Hematopoietic multipotent progenitor cell treated with erythropoietin and hydrocortisone succinate and interleukin-3 and kit ligand, for 8 days (in vitro differentiated cells): ENCODE measurements at places on chromosomes 6 and 20.

GRCh38 chr20:25394276-25394675 is 3.6 kb upstream of the ABHD12 start:
- DNase-seq = no peak

- no peak for DNase-seq
Measured at GRCh38 chr6:35432291-35432690, 19.8 kb upstream of the FANCE start.

GRCh38 chr6:44105146-44105545 is 22.1 kb downstream of the MRPL14 start:
- no peak for DNase-seq

DNA sequence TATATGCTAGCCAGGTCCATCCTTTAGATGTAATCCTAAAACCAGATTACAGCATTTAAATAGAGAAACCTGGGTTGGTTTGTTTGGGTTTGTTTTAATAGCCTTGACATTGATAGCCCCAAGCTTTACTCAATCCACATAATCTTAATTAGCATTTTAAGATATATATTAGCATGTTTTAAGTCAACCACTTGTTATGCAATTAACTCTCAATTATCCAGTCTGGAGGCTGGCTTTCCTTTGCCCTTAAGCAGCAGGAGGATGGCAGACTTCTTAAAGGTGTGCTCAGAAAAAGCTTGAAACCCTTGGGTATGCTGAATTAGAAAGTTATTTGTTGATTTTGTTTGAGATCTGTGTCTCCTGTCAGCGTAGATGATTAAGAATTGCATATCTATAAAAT is 46.3 kb upstream of the SMIM28 start:
- DNase-seq = no peak

DNA sequence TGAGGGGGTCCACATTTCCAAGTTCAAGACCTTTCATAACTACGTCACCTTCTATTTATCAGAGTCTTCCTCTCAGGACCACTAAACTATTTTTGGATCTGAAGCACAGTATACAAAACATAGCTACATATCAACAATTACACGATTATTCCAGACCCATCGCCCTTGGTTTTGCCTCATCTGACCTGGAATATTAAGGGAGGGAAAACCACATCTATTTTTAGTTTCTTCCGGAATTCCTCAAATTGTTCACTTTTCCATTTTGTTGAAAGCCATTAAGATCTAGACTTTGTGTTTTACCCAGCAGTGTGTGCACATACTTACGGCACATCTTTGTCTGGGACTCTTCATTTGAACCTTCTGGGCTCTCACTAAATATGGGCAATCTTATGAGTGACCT is 12.0 kb upstream of the ADGRF5 start:
- no peak for DNase-seq

- no peak for DNase-seq
Measured at GRCh38 chr6:21808551-21809242, 215.1 kb downstream of the SOX4 start.

GRCh38 chr6:30769088-30769852 is 24.9 kb upstream of the IER3 start:
- DNase-seq = peak; percentile 51

DNA sequence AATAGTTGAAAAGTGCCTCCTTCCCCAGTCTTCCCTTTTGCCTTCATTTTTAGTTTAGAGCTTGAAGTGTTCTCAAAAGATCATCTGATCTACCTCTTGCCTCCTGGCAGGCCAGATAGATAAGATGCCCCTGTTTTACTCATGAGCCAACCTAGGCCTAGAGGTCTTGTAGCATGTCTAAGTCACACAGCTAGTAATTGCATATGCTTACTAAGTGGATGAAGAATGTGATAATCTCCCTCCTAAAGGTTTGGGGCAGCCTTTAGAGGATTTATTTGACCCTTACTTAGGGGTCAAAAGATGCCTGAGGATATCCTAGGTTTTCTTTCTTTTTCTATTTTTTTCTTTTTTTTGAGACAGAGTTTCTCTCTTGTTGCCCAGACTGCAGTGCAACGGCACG is 2.1 kb downstream of the C6orf141 start:
- no peak for DNase-seq

GRCh38 chr20:10609276-10609675 is 64.5 kb downstream of the JAG1 start:
- DNase-seq = no peak

DNA sequence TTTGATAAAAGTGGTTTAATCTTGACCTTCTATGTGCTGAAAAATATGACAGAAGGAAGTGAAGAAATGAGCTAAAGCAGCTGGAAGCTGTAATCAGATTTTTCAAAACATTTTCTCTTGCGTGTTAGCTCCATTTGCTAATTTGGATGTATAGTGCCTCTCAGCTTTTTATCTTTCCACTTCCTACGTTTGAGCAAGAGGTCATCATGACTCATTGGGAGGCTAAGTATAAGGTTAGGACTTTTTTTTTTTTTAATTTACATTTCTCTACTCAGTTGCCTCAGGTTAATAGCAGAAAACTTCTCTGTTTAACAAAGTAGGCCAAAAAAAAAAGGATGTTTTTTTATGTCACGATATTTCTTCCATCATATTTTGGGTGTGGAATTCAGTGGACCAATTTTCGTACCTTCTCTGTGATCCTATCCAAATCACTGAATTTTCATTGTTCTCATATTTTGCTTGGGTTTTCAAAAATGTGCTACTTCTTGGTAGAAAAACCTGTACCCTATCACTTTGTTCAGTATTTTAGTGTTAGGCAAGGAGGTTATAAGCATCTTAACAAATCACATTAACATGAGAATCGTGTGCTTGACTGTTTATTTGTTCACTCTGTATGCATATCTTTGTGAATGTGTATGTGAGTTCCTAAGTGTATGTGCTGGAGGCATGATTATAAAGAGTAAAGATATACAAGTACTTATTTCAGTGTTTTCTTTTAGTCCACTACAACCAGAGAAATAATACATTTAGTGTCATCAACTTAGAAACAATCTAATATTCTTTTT is 1028.3 kb upstream of the EYS start:
- no peak for DNase-seq

- peak; percentile 61 for DNase-seq
Measured at GRCh38 chr6:70884074-70884983, 72.5 kb downstream of the B3GAT2 start.

- no peak for DNase-seq
Measured at GRCh38 chr6:29336269-29336668, 32.4 kb downstream of the OR5V1 start.

GRCh38 chr6:149235130-149235561 is 82.4 kb upstream of the TAB2 start:
- DNase-seq = no peak

GRCh38 chr6:52635049-52635577 is 35.8 kb upstream of the TMEM14A start:
- DNase-seq = no peak

DNA sequence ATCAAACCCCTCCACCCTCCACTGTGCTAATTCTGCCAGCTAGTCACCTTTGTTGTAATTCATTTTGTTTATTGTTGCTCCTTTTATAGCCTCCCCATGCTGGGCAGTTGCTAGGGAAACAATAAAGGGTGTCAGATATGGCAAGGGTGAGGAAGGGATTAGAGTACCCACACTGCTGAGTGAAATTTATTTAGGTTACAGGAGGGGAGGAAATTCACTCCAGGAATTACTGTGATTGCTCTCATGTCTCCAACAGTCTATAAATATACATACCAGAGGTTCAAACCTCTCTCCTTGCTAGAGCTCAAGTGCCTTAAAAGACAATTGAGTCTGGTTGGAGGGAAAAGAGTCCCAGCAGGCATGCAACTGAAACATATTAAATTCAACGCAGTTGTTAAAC is 90.6 kb upstream of the ADGRF1 start:
- DNase-seq = no peak

GRCh38 chr20:19207541-19207940 is 4.9 kb upstream of the SLC24A3 start:
- DNase-seq = no peak

GRCh38 chr6:21663966-21664313 is 70.4 kb downstream of the SOX4 start:
- DNase-seq = no peak

GRCh38 chr6:46220352-46221221 is 49.8 kb upstream of the ENPP5 start:
- no peak for DNase-seq

- no peak for DNase-seq
Measured at GRCh38 chr6:20362623-20363022, 39.1 kb upstream of the E2F3 start.
